ENCODE measurements at places on chromosomes 7 and 10.

DNA sequence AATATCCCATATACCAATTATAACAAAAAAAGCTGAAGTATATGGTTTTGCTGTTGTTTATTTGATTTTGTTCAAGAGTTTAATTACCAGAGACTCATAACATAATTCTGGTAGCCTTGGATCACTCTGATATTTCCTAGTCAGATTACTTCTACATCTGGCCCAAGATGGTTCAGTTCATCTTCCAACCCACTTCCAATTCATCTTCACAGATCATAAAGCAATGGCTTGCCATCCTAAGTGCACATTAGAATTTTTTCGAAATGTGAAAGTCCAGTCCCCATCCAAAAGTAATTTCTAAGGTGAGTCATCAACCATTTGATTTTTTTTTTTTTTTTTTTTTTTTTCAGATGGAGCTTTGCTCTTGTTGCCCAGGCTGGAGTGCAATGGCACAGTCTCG lies 8.0 kb upstream of the HIBADH start:
- no peak for DNase-seq

DNA sequence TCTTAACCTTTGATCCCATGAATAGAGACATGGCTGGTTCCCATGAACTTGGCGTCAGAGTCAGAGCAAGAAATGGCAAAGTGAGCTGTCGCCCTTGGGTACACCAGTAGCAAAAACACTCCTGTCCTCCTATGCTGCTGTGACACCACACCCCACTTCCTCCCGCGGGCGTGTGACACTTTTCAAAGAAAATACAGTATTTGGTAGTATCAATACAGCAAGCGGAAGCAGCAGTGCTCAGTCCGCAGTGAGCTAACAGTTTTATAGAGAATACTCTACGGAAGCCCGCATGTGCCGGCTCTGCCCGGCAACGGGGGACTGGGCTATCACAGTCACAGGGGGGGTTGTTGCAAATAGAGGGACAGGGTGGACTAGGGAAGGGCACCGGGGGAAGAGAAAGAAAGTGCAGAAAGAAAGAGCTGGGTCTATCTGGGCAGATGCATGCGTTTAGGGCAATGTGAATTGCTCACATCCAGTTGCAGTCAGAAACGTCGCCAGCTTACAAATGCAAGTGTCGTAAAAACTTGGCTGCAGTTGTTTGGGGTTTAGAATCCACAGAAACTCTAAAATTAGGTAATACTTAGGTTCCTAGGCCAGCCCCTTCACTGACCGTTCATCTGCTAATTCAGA lies 49.8 kb downstream of the PRKCQ start:
- DNase-seq: peak; percentile 81

- no peak for DNase-seq
These were observed 20.3 kb downstream of the C10orf90 start for GRCh38 chr10:126650161-126650560.

GRCh38 chr7:65749518-65749917 lies 123.4 kb upstream of the VKORC1L1 start:
- DNase-seq: no peak

- no peak for DNase-seq
These were observed 11.0 kb upstream of the BLVRA start for GRCh38 chr7:43747328-43748105.

- no peak for DNase-seq
These were observed 177.0 kb downstream of the MYOF start for GRCh38 chr10:93305122-93305521.

DNA sequence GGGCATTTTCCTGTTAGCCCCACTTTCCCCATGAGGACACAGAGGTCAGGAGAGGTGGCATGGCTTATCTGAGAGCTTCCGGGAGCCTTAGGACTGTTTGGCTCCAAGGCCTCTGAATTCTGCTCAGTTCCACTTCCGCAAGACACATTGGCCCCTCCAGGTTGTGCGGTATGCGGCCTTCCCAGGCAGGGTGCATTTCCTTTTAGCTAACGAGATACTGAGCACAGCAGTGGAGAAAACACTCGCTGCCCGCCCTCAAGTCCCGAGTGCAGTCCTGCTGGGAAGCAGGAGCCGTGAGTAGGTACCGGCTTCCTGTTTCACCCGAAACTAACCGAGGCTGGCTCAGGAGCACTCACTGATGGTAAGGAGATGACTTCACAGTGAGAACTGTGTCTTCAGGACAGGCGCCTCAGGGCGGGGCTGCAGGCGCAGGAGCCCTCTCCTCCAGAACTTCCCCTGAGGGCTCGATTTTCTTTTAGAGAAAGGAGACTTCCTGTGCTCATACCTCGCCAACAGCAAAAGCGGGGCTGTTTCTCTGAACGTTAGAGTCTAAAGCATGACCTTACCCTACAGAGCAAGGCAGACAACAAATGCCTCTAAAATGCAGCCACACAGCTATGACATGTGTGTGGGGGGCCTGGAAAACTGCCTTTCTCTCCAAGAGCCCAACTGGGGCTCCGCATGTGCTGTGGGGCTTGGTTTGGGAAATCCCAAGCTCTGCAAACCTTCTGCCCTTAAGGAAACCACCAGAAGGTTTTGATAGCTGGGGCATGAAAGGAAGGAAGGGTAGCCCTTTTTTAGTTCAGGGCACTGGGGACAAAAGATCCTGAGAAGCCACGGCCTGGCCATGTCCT lies 25.9 kb downstream of the RGS10 start:
- DNase-seq: peak; percentile 76

DNA sequence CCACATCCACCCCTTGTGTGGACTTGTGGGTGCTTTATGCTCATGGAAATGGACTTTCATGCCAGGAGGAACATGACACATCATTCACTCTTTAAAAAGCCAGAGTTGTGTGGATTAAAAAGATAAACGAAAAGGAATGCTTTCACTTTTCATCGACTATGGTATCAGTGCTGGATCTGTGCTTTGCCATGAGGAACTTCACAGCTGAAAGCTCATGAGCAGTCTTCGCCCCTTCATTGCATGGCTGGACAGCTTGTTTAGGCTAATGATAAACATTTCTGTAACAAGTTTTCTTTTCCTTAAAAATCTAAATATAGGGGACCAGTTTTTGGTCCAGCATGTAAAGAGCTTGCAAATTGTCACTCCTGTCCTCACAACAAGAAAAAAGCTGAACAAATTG lies 173.6 kb upstream of the NPS start:
- no peak for DNase-seq

GRCh38 chr10:109245821-109246220 lies 677.5 kb downstream of the XPNPEP1 start:
- no peak for DNase-seq

DNA sequence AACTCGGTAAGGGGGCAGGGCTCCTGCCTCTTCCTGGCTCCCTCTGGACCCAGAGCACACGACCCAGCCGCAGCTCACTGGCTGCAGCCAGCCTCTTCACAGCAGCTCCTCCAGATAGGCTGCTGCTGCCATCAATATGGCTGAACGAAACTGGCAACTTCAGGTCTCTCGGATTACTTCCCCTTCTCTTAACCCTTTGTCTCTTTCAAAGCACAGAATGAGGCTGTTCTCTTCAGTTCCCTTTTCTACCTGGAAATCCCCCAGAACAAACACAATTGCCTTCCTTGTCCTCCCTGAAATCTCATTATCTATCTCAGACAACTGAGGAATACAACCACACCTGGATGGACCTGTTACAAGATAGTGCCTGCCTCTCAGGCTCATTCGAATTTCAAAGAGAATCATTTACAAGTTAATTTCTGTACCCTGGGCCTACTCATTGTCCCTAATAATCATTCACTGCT lies 193.4 kb upstream of the MBL2 start:
- DNase-seq: no peak

DNA sequence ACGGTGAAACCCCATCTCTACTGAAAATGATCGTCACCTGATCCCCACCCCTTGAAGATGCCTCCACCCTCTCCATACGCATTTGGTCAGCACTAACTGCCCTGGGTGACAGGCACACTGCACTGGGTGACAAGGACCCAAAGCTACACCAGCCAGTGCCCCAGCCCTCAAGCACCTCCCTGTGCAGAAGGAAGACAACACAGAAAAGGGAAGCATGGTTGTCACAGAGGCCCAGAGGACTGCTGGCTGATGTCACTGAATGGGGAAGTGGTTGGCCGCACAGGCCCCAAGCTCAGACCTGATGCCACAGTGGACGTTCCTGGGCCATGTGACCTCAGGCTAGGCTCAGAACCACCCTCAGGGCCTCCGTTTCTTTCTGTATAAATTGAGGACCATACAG lies 4.2 kb upstream of the PILRA start:
- no peak for DNase-seq

DNA sequence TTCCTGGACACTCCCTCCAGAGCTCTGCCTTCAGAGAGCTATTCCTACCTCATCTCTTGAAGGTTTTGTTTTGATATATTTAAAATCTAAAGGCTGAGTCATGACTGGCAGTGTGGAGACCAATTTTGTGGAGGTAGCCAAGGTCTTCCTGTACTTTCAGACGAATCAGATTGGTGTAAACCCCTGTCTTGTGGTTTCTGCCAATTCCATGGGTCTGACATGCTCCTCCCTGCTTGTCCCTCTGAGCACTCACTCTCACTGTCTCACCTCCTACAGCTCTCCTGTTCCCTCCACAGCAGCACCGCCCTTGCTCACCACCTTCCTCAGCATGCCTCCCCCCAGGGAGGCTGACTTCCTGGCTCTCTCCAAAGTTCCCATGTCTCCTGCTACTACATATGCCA lies 179.8 kb downstream of the NPSR1 start:
- DNase-seq: no peak

GRCh38 chr7:133428326-133428725 lies 175.4 kb downstream of the EXOC4 start:
- no peak for DNase-seq

DNA sequence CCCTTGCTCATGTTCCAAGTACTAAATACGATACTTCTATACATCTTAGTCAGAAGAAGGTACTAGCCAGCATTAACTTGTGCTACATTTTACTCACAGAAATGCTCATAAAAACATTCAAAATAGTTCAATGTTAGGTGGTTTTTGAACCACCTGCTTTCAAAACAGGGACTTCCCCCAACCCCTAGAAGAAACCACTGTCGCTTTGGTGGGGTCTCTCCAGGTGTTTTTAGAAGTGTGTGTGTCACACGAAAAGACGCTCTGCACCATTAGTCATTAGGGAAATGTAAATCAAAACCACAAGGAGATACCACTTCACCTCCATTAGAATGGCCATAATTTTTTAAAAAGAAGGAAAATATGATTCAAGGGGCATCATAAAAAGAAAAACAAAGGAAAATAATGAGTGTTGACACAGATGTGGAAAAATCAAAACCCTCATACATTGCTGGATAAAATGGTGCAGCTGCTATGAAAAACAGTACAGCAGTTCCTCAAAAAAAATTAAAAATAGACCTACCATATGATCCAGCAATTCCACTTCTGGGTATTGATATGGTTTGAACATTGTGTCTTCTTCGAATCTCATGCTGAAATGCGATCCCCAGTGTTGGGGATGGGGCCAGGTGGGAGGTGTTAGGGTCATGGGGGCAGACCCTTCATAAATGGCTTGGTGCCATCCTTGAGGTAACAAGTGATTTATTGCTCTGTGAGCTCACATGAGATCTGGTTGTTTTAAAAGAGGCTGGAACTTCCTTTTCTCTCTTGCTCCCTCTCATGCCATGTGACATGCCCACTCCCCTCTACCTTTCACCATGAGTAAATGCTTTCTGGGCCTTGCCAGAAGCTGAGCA lies 74.2 kb downstream of the MALSU1 start:
- DNase-seq: no peak

GRCh38 chr10:60977161-60978122 lies 33.5 kb upstream of the RHOBTB1 start:
- no peak for DNase-seq

DNA sequence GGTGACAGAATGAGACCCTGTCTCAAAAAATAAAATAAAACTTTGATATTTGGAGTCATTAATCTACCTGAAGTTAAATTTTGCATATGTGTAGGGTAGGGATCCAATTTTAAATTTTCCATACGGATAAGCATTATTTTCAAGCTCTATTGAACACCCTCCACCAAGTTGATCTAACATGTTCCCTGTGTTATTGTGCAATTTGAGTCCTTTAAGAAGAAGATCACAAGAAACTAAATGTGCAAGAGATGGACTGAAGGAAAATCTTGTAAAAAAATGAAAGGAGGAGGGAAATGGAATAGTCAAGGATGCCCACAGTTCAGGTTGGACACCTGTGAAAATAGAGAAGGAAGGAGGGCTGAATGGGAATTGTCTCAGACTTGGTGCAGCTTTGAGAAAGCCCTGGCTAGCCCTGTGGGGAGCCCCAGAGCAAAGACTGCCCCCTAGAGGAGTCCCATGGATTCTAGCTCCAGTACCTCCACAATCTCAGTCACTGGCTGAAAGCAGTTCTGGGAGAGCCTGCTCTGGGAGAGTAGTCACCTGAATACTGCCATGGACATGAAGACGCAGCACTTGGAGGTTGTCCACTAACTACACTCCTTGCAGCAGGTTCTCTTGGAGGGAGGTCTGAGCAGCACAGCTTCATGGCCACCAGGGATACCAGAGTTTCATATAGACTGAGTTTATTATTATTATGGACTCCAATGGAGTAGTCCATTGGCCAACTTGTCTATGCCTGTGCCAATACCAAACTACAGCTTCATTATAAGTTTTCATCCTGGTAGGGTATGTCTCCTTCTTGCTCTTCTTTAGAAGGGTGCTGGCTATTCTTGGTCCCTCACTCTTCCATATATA lies 5.7 kb upstream of the TIAL1 start:
- DNase-seq: peak; percentile 64

GRCh38 chr7:45203936-45204445 lies 46.4 kb downstream of the RAMP3 start:
- DNase-seq: no peak

DNA sequence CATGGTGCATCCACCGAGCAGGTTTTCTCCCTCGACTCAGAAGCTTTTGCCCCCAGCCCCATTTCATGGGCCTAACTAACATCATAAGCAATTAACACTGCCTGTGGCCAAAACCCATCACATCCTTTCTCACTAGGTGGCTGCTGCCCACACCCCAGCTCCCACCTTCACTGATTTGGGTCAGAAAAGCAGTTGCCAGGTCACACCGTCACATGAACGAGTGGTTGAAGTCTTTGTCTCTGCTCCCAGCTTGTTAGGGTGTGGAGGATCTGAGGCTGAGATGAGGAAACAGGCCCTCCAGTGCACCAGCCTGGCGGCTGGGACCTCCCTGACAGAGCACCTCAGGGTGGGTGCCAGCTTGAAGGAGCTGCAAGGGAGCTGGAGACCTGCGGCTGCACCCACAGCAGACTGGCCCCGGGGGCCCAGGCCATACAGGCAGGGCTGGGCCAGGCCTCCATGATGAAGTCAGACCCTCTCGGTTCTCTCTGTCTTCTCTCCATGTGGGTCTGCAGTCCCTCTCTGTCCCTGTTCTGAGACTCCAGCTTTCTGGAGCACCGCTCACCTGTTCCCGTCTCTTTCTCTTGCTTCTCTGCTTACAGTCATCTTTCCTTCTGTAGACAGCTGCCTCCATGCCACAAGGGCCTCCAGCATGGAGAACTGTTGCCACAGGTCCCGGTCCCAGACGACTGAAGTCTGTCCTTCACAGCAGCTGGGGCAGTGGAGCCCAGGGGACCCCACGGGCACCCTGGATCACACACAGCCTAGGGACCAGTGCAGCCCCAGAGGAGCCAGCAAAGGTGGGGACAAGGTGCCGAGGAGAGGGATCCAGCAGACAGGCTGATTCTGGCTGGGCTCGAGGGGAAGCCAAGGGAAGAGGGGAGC lies 13.8 kb upstream of the INPP5A start:
- no peak for DNase-seq

Measured in activated CD8-positive, alpha-beta memory T cell treated with anti-CD3 and anti-CD28 coated beads, Interleukin-2, amount 50 U/mL, for 48 hours (primary cell).